ENCODE measurements at places on chromosomes 2 and 18.

GRCh38 chr18:49094979-49095632 is 144.3 kb upstream of the SMAD7 start:
- DNase-seq = no peak

GRCh38 chr2:162072976-162073887 is 783 bp downstream of the DPP4 start:
- peak; percentile 24 for DNase-seq

- DNase-seq = no peak
Observed at GRCh38 chr2:225120186-225120585, 77.9 kb upstream of the DOCK10 start.

GRCh38 chr2:240989451-240990265 is 8.8 kb upstream of the SNED1 start:
- DNase-seq = no peak

DNA sequence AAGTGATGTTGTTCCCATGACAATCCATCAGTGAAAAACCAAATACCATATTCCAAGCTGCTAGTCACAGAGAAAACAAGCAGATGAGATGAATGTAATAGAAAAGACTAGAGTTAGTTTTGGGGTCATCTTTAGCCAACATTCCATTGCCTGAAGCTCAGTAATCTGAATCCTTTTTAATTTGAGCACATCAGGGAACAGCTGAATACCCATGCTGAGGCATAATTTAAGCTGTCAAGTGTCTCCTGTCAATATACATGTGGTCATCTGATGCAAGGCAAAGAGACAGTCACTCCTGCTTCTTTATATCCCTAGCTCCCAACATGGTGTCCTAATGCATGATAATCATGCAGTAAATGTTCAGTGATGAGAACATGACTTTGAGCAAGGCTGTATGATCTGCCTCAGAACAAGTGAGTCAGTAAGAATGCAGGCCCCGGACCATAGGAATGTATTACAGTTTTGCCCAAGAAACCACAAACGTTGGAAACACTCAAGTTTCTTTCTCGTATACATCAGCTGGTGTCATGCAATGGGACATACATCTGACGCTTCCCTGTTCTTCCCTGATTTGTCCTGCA is 48.0 kb downstream of the CDK15 start:
- no peak for DNase-seq

DNA sequence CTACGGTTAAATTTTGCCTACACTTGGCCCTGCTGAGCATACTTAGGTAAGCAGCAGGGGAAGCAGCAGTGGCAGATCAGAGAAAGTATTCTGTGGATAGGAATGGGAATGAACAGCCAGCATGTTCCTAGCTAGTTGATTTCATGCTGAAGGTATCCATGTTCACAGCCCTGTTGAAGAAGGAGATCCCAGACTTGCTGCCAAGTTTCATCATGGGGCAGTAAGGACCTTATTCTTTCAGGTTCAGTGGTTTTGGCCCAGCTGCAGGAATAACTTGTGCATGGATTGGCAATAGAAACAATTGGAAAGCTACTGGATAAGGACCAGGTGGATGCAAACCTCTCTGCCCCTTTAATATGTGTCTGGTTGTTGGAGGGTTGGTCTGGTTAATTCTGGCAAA is 98.2 kb upstream of the TMEM178A start:
- DNase-seq = no peak

- DNase-seq = no peak
Observed at GRCh38 chr2:3348767-3349166, 28.9 kb downstream of the EIPR1 start.

DNA sequence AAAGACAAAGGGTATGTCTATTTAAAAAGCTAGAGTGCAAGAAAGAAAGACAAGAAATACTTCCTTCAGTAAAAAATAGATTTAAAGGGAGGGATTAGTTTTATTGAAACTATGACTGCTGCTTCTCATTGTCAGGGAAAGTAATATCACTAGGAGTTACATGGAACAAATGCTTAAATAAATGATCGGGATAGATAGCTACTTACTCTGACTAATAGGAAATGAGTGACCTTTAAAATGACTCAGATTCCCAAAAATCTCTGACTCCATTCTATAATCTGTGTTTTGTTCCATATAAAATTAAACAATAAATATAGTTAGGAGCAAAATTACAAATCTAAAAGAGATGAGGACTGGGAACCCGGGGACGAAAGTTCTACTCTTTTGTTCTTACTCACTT is 669.3 kb downstream of the NR4A2 start:
- no peak for DNase-seq

DNA sequence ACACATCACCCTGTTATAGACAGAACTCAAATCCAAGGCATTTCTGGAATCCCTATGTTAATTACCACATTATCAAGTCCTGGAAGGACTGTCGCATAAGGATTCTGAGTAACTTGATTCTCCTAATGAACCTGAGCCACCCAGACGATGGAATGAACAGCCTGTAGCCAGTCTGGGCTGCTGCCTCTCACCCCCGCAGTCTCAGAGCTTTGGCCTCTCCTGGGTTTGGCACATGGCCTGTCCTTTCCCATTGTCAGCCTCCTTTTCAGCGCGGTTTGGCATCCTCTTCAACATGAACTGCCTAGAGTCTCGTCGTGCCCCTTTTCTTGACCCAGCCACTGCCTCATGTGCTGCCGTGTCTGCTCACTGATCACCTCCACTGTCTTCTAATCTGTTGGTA is 147.6 kb downstream of the SLC8A1 start:
- DNase-seq = no peak

DNA sequence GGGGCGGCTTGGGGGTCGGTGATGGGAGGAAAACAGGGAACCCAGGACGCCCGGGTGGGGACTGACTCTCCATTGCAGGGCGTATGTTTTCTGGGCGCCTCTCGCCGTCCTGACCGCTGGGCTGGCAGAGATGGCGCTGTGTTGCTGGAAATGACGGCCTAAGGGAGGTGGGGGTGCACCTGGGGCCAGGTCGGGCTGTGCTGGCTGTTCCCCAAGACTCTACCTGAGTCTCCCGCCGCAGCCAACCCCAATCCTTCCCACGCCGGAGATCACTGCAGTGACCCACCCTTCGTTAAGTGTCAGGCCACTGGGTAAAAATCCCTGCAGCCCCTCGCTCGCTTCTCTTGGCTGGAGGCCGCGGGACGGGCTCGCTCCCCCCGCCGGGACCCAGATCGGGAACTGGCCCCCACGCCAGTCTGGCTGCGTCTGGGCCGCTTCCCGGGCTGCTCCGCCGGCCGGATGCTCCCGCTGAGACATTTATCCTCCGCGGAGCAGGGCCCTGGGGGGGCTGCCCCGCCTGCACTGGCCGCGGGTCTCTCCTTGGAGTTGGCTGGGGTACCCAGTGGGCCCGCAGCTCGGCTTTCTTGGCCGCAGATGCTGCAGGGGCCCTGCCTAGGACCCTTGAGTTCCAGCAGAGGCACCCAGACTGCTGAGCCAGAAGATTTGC is 7.8 kb upstream of the ARMC9 start:
- DNase-seq = no peak

DNA sequence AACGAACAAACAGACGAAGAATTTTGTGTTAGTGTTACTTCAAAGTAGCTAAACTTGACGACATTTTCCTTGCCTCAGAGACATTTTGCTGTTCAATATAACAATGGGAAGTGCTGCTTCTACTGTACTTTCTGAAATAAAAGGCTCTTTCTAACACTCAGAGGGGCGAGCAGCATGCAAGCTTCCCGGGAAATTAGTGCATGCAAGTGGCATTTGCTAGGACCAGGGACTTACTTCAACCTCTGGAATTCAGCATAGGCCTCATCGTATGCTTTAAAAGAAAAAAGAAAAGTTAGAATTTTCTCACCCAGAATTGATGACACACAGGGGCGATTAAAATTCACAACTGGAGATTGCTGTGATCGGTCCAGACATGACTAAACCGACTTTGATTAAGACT is 62.5 kb upstream of the LPIN2 start:
- no peak for DNase-seq

- DNase-seq = no peak
Observed at GRCh38 chr2:101614127-101614759, 83.3 kb upstream of the MAP4K4 start.

DNA sequence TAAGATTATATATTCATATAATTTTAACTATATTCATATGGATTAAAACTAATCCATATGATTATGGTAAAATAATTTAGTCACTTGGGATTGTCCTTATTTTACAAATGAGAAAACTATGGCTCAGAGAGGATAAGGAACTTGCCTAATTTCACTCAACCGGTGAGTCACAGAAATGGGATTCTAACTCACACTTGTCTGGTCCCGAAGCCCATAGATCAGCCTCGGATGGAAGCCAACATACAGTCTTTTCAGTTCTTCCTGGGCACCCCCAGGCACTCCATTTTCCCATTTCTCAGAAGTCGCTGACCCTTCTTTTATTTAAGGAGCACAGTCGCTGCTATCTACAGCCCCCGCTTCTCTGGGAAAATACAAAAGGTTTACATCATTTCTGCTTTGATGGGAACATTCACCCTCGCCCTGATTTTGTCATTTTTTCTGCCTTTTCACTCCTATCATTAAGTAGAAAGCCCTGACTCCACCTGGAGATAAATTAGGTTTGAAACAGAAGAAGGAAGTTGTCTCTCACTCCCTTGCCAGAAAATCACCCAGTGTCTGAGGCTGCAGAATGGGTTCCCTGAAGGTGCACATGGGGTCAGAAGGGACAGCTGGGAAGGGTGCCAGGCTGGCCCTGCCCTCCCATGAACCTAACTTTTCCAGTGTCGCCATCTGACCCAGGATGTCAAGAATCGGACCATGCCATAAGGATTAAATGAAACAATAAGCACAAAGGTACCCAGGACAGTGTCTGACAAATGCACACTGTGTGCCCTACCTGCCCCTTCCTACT is 36.6 kb downstream of the CYP1B1 start:
- no peak for DNase-seq

DNA sequence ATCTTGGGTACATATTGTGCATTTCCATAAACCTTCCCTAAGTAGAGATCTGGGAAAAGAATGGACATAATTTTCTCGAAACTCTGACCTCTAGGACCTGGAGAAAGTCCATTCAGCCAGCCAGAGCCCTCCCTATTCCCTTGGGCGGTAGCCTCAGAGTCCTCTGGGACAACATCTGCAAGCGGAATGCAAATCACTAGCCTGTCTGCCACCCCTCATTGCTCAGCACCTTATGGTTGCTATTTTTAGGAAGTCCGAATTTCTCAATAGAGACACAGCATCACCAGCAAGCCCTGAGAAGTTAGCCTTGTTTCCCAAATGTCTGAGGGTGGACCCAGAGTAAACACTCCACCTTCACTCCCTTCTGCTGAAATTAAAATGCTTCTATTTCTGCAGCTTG is 17.6 kb upstream of the CD28 start:
- no peak for DNase-seq

GRCh38 chr2:24163186-24163585 is 11.7 kb upstream of the FAM228A start:
- DNase-seq = no peak

DNA sequence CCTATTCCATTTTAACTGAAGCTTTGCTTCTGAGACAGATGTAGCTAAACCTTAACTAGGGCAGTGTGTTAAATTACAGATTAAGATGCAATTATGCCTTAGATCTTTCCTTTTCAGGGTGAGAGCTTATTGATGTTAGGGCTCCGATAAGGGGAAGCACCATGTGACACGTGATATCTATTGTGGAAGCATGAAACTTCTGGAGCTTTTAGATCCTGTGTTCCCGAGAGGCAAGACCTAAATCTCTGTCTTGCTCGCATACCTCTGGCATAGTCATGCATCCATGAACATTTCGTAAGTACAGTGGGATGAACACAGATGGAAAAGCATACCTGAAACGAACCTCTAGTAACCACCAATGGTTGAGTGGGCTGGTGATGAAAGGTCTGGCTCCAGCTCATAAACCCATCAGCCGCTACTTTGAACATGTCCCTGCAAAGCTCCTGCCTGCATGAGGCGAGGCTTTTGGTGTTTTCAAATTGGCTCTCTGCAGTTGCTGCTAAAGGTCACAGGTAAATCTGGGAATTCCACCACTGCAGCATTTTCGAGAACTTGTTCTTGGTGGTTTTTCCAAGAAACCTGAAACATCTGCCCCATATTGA is 3.7 kb upstream of the NRP2 start:
- DNase-seq = no peak

GRCh38 chr2:233037078-233037477 is 4.6 kb downstream of the NEU2 start:
- DNase-seq = no peak

DNA sequence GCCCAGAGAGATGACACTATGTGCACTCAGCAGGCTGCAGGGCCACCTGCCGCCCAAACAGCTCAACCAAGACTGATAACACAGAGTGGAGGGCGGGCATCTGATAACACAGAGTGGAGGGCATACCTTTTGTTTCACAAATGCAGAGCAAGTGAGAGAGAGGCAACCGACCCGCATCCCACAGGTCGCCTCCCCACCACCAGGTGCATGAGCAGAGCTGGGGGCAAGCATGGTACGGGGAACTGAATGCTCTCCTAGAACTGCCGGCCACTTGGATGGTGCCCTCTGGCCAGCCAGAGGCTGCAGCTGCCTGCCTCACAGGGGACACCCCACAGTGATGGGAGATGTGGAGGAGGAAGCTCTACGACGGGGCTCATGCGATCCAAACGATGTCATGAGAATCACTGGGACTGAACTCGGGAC is 49.5 kb downstream of the ANO7 start:
- DNase-seq = no peak

GRCh38 chr18:41576643-41577042 is 378.4 kb upstream of the PIK3C3 start:
- no peak for DNase-seq

- no peak for DNase-seq
Observed at GRCh38 chr2:178829299-178829960, 22.2 kb upstream of the TTN start.

DNA sequence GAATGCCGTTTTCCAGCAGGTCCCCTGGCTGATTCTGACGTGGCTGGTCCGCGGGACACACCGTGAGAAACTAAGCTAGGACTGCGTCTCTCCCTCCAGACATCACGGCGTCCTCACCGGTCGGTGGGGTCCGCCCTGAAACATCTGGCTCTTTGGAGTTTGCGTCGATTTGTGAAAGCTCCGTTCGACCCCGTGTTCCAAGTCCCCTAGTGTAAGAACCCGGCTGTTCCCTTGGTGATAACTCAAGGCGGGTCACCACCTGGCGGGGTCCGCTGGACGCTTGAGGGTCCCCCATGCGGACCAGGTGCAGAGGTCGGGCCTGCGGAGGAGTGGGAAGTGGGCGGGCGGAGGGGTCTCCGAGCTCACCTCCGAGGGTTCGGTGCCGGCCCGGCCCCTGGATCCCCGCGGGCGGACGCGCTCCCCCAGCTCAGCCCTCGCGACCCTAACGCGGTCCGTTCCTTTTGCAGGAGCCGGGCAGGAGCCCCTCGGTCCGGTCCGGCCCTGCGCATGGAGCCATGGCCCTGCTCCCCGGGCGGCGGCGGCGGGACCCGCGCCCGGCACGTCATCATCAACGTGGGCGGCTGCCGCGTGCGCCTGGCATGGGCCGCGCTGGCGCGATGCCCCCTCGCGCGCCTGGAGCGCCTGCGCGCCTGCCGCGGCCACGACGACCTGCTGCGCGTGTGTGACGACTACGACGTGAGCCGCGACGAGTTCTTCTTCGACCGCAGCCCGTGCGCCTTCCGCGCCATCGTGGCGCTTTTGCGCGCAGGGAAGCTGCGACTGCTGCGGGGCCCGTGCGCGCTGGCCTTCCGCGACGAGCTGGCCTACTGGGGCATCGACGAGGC is 65.6 kb downstream of the KCNG2 start:
- no peak for DNase-seq

GRCh38 chr2:120991441-120991840 is 255.8 kb downstream of the GLI2 start:
- no peak for DNase-seq

- DNase-seq = no peak
Observed at GRCh38 chr2:168137510-168138180, 109.8 kb downstream of the STK39 start.

All from CD8-positive, alpha-beta T cell (primary cell).